ENCODE measurements at places on chromosomes 2 and 18.

DNA sequence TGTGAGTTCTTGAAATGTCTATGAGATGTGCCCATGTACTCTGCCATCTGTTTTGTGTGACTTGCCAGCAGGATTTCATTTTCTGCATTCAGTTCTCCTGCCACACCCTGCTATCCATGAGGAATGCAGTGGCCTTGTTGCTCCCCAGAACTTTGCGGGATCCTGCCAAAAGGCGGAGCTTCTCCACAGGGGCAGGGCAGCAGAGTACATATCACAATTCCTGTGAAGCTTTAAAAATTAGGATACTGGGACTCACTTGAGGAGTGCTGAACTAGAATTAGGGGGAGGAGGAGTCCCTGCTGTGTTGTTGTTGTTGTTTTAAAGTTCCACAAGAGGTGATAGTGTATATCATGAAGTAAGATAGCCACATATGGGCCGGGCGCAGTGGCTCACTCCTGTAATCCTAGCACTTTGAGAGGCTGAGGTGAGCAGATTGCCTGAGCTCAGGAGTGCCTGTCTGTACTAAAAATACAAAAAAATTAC, 76.4 kb downstream of the TANC1 start:
- DNase-seq: no peak

DNA sequence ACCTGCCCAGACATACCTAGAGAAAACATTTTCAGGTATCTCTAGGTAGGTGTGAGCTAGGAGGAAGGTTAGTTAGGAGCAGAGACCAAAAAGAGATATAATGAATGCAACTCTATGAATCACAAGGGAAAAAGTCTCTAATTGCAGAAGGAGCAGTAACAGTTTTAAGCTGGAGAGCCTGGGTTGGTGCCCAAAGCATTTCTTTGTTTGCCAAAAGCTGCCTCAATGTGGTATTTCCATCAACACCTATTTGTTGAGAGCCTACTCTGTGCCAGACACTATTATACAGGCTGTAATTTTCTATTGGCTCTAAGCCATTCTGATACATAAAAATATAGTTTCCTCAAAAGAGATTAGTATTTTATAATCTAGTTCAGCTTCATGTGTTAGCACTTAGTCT, 141.6 kb downstream of the UBE2E3 start:
- DNase-seq: no peak

- DNase-seq: no peak
Observed at GRCh38 chr18:62767321-62767720, 52.0 kb downstream of the PHLPP1 start.

GRCh38 chr2:203242518-203242917, 3.7 kb downstream of the CYP20A1 start:
- DNase-seq: no peak

GRCh38 chr2:111919365-111919764, 21.0 kb downstream of the MERTK start:
- DNase-seq: no peak

DNA sequence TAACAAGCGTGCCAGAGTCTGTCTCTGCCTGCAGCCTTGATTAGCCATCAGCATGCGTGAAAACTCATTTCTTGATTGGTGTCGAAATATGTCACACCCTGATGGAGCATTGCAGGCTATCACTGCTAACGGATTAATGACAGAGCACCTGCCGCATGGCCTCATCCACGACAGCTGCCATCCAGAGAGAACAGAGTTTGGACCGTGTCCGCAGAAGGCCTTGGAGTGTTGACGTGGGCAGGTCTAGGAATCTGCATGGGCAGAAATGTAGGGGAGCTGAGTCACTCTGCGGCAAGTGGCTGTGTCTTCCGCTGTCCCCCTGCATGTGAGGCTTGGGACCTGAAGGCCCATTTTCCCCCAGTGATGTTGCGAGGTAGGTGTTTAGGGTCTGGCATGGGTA, 43.0 kb downstream of the KLHL29 start:
- DNase-seq: no peak

DNA sequence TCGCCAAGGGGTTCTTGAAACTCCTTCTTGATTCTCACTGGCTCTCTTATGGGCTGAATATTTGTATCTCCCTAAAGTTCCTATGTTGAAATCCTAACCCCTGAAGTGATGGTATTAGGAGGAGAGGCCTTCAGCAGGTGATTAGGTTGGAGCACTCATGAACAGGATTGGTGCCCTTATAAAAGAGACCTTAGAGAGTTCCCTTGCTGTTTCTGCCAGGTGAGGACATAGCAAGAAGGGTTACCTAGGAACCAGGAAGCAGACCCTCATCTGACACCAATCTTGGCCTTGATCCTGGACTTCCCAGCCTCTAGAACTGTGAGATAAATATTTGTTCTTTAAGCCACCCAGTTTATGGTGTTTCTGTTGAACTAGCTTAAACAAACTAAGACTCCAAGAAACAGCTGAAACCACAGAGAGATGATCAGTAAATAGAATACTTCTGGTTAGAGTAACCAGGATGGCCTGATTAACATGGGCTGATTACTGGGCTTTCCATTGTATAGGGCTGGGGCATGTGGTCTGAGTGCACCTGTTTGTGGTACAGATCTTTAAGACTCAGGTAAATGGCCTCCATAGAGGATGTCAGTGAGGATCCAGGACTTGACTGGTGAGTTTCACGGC, 7.7 kb upstream of the CDC42EP3 start:
- DNase-seq: no peak

DNA sequence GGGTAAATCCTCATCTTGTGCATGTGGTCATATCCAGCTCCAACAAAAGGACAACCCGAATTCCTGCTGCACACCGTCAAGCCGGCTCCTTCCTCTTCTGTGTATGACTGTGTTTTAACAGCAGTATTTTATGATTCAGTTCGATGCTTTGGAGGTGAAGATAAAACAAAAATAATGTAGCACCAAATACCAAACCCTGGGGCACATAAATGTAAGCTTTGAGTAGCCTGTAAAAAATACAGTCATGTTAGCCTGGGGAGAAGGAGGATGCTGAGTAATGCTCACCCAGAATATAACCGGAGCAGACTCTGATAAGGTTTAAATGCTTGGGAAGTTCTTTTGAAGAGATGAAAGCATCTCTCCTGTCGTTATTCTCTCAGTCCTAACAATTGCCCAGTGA, 225.0 kb downstream of the SUCLG1 start:
- no peak for DNase-seq

DNA sequence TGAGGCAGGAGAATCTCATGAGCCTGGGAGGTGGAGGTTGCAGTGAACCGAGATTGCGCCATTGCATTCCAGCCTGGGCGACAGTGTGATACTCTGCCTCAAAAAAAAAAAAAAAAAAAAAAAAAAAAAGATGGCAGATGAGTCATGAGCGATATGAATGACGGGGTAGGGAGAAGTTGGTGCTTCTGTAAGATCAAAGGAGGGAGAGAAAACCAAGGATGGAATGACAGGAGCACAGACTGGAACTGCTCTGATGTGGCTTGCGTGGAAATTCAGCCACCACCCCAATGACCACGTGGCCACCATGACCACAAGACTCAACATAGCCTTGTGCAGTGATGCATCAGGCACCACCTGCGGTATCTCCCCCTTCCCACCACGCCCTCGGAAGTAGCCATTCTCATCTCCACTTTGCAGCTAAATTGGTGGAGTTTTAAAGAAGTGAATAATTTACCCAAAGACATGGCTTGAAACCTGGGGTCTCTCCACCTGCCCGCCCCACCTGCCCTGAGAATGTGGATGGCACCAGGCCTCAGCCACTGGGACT, 96.0 kb downstream of the ACKR3 start:
- no peak for DNase-seq

GRCh38 chr2:236531996-236532395, 37.6 kb upstream of the ACKR3 start:
- no peak for DNase-seq

GRCh38 chr2:207763303-207763917, 6.3 kb downstream of the FZD5 start:
- no peak for DNase-seq

DNA sequence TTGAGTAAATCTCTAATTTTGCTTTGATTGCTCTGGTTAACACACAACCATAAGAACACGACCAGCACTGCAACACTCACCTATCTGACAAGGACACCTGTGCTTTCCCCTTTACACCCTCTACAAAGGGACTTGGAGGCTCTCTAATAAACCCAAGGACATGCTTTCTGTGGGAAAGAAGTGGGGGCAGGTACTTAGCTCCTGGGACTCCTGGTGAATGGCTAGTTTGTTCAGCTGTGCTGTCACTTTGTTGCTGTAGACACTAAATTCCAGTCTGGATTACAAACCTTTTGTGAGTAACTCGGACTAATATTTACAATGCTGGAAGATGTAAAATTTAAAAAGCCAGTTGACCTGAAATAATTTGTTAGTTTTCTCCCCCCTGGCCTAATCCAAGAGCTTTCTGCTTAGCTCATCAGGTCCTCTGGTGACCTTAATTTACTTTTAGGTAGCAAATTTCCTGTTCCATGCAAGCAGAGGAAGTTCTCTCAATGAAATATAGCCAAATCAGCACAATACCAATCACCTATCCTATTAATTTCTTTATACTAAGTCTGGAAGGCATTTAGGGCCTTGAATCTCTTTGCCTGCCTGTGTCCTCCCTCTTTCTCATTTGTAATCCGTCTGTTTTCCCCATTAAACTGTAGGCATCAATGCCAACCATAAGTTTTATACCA, 67.5 kb downstream of the PLCL1 start:
- no peak for DNase-seq

GRCh38 chr2:58120626-58121229, 74.1 kb downstream of the VRK2 start:
- DNase-seq: no peak

- no peak for DNase-seq
Observed at GRCh38 chr2:185665251-185665814, 73.3 kb upstream of the FSIP2 start.

DNA sequence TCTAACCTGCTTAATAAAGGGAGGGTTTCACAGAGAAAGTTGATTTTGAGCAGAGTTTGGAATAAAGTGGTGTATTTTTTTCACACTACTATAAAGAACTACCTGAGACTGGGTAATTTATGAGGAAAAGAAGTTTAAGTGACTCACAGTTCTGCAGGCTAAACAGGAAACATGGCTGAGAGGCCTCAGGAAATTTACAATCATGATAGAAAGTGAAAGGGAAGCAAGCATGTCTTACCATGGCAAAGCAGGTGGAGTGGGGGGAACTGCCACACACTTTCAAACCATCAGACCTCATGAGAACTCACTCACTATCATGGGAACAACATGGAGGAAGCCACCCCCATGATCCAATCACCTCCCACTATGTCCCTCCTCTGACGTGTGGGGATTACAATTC, 546.7 kb downstream of the EPHA4 start:
- DNase-seq: no peak

DNA sequence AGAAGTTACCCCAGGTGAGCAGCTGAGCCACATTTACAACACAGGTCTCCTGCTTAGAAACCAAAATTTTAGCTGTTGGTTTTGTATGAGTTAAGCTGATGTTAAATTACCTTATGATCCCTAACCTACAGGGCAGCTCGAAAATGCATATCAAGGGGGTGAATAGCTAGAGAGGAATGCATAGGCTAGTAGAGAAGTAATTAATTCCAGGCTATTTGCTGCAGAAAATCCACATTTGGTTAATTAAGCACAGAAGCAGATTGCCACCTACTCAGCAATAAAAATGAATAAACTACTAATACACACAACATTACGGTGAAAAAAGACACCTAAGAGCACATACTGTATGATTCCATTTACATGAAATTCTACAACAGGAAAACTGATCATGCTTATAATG, 91.4 kb downstream of the OSBPL1A start:
- DNase-seq: no peak

DNA sequence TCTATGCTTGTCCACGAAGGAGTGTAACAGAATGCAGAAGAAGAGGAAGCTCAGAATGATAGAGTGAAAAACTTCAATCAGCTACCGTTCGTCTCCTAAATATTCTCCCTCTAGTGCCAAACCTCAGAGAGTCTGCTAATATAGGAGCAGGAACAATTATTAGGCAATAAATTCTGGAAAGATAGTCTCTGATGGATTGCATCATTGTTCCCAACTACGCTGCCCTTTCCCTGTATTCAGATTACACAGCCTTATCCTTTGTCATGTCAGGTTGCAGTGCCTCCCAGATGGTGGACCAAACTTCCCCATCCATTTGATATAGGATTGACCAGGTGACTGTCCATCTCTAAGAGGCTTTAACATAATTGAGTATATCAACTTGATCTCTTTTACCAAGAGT, 811.5 kb upstream of the CHAC2 start:
- no peak for DNase-seq

GRCh38 chr2:119818792-119819191, 59.1 kb downstream of the PTPN4 start:
- no peak for DNase-seq

DNA sequence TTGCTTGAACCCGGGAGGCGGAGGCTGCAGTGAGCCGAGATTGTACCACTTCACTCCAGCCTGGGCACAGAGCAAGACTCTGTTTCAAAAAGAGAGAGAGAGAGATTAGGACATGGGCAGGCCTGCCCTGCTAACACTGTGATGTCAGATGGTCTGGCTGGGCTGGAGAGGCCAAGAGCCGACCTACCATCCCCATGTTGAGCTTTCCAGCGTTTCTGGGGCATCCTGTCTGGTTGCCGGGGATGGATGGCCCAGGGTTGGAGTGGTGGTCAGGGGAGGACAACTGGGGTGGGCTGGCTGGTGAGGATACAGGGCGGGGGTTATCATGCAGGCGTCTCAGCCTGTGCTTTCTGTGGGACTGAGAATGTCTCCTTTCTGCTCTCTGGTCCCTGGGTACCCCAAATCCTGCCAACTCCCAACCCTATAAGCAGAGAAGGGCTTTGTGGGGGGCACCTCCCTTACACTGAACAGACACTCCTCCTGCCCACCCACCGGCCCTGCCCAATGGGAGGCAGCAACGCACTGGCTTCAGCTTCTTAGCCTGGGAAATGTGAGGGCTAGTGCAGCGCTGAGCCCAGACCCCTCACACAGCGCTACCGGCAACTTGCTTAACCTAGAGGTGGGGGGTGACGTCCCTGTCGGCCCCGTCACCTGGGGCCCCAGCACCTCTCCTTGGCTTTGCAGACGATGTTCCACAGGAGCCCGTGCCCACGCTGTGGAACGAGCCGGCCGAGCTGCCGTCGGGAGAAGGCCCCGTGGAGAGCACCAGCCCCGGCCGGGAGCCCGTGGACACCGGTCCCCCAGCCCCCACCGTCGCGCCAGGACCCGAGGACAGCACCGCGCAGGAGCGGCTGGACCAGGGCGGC, 5.4 kb downstream of the SNORC start:
- DNase-seq: peak; percentile 17

- DNase-seq: no peak
Observed at GRCh38 chr18:74734013-74734444, 136.4 kb downstream of the ZNF407 start.

GRCh38 chr2:12498286-12498685, 218.4 kb upstream of the TRIB2 start:
- DNase-seq: no peak

GRCh38 chr2:214839464-214839863, 30.0 kb upstream of the BARD1 start:
- no peak for DNase-seq

- no peak for DNase-seq
Observed at GRCh38 chr18:23703057-23703986, 14.1 kb downstream of the LAMA3 start.

DNA sequence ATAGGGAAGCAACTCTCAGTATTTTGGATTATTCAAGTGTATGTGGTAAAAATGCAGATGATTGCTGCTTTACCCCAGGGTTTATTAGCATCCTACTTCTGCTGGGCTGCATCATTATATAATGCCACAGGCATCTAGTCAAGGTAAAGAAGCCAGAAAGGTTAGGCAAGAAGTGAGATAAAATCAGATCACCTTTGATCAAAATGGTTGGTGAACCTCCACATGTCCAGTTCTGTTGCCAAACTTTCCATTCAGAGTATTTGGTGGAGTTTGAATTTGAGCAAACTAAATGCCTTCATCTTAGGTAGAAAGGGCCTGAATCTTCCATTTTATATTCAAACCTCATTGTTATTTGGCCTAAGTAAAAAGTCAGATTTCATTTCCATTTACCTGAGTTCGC, 29.7 kb upstream of the NOSTRIN start:
- DNase-seq: no peak

Measured in germinal center (tissue), 1 donor.